ENCODE measurements at places on chromosomes 5 and 9.

DNA sequence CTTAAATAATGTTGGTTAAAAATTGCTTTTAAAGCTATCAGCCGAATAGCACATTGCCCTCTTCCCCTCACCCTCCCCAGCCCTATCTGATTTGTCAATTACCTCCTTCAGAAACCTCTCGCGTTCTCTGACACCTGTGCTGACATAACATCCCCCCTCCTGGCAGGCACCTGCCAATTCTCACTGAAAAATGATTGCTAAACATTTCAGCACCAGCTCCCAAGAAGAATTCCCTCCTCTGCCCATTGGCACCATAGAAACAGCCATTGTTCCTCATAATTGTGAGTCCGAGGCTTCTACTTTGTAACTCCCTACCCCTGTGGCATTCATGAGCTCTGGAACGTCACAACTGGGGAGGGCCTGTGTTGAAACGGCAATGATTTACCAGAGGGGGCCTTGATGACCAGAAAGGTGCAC, 20.2 kb downstream of the CDH6 start:
- DNase-seq, result no peak

DNA sequence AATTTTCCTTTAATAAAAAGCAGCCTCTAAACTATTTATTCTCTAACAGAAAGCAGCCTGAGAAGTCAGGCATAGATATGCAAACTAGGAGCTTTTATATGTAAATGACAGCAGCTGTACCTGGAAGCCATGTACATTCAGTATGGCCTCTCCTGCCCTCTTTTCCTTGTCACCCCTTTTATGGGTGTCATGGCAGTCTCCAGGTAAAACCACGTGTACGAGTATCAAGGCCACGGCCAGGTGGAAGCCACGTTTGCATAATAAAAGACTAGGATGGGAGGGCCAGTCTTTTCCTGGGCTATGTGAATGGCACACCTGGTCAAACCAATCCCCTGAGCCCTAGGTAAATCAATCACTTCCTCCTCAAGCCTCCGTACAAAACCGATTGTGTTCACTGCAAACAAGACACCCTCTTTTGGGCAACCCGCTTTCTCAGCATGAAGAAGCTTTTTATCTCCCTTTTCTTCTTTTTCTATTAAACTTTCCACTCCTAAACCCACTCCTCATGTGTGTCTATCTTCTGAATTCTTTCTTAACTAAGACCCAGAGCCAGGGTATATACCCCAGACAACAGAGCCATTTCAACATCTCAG, 419.5 kb upstream of the CTNND2 start:
- DNase-seq, result no peak

DNA sequence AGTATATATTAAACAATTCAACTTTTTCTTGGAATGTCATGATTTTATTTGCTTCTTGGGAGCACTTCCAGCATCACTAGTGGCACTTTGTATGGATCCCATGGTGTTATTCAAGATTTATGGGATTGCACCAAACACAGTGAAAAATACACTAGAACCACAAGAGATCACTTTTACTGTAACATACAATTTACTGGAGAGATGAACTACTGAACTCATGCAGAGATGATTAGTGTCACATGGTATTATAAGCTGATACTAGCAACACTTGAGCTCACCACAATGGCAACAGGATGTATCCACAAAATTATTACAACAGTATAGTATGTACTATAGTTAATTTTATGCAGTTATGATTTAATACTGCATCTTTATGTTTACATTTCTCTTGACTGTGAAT, 16.3 kb upstream of the SLC36A2 start:
- no peak for DNase-seq

DNA sequence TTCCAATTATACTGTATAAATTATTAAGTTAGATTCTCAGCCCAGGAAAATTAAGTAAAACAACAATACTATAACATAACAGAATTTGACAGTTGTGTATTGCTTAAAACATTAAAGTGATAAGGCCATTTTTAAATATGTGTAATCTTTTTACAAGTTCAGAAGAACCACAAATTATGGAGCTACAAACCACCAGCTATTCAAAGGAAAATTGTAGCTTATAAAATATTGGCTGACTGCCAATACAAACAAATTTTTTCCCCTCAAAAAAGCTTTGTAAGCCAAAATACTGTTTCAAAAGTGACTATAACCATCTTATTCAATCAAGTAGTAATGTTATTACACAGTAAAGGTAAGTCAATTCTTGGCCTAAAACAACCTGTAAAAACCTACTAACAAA, 21.9 kb downstream of the STRBP start:
- DNase-seq, result no peak

- DNase-seq, result no peak
Measured at GRCh38 chr5:31324842-31325241, 131.4 kb downstream of the CDH6 start.

DNA sequence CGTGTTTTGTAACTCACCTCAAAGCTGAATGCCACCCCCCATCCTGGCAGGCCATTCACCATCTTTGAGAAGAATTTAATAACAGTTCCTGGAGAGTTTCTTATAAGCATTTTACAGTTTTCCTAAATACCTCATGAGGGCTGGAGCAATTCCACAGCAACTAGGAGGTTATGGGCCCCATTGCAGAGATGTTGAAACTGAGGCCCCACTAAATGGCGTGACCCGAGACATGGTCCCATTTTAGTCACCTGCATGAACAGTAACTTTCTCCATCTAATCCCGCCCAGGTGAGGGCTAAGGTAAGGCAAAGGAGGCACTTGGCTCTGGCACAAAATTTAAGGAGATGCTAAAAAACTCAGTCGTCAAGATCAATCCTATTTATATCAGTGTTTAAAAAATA, 77.5 kb downstream of the PPARGC1B start:
- no peak for DNase-seq

- DNase-seq, result no peak
Measured at GRCh38 chr5:114327987-114328386, 33.9 kb upstream of the KCNN2 start.

DNA sequence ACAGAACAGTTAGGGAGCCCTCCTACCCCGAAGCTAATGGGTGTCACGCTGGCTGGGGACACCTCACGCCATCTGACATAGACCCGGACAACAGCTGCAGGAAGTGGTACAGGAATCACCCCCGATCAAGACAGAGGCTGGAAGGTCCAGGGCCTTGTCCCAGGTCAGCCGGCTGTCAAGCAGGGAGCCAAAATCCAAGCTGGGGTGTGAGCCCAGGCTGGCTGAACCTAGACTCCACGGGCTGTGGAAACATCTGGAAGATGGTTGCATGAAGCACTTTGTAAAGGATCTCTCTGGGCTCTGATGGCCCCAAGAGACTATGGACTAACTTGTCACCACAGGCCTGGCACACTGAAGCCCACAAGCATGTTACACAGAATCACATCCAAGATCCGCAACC, 68.9 kb upstream of the STXBP1 start:
- DNase-seq, result no peak

GRCh38 chr5:122668552-122668951, 106.3 kb upstream of the SNX2 start:
- no peak for DNase-seq

DNA sequence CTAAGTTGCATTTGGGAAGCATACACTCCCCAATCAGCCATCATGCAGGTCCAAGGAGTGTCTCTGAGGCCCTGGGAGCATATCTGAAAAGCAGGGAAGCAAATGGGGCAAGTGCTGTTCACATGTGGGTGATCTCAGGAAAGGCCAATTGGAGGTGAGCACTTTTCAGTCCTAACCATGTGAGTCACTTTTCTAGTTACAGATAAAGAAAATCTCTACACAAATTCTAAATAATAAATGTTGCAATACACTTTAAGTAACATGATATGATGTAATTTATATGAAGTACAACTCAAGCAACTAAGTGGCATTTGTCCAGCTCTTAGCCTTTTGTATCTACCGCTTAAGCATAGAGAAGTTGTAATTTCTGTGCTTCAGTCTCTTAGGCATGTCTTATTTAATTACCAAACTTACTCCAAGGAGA, 18.4 kb downstream of the ADAMTS16 start:
- no peak for DNase-seq

GRCh38 chr9:93577078-93577974, 942 bp downstream of the PHF2 start:
- peak; percentile 81 for DNase-seq

GRCh38 chr9:70945301-70945700, 176.1 kb downstream of the TRPM3 start:
- DNase-seq, result no peak

DNA sequence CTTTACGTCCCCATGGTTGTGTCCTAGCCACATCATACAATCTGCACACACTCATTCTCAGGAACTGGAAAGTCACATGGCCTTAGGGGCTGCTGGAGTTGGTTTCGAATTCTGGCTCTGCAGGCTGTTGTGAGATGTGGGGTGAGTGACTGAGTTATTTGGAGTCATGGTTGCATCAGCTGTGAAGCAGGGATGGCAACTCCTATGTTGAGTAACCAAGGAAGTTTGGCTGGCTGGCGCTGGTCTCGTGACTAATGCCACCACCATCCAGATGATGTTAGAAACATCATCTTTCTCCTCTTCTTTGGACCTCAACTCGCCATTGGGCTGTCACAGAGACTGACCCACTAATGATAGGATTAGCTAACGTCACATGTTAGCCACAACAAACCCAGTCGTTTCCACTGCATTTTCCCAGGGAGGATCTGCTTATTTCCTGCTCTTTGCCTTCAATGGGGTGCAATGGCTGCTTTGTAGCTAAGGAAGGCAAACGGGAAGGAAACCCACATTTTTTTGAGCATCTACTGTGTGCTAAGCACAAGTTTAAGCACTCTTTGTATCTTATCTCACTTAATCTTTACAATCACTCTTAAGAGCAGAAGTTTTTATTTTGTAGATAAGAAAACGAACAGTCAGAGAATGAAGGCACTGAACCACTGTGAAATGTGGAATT, 78.1 kb upstream of the UBTD2 start:
- DNase-seq, result no peak

GRCh38 chr5:8641786-8642505, 773.0 kb downstream of the MTRR start:
- DNase-seq, result no peak

- no peak for DNase-seq
Measured at GRCh38 chr5:88142886-88143692, 125.6 kb downstream of the TMEM161B start.

DNA sequence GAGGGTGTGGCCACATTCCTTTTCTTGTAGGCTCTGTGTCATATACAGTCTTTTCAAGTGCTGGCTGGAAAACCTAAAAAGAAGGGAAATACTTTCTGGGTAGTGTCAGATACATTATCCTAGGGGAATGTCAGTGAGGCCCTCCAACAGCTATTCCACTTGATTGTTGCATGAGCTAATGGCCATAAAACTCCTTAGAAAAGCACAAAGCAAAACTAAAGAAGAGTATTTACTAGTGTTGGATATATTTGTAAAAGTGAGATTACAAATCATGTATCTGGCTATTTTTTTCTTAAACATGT, 829 bp downstream of the ANXA1 start:
- DNase-seq, result no peak

DNA sequence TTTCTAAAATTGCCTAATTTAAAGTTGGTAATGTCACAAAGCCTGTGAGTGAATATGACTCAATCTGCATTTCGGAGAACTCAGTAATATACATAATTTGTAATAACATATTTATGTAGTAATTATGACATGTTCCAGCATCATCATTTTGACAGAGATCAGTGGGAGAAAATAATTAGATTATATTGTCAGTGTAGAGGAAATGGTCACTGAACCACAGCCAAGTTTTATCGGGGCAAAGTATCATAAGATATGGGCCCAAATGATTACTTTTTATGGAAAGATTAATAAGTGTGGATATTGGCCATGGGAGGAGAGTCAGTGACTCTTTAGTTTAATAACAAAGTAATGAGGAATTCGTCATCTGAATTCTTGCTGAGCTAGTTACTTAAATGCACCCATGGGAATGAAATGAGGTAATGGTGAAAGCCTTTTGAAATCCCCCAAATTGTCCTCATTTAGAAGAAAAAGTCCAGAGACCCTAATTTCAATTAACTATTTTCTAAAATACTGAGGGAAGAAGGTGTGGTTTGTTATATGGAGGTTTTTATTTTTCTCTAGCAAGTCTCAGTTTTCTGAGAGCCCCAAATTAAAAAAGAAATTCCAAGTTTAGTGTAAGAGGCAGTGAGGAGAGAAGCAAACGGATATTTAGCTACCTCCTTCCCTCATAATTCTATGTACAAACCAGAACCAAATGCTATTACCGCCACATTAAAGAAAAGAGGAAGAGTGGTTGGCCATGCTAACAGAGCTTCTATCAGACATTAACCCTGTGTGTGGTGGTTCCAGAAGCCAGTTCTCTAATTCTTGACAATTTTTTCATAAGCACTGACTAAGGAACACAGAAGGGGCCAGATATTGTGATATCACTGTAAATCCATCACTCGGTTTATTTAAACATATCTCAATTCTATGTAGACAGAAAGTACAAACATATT, 37.7 kb upstream of the MRPS30 start:
- DNase-seq, result no peak

DNA sequence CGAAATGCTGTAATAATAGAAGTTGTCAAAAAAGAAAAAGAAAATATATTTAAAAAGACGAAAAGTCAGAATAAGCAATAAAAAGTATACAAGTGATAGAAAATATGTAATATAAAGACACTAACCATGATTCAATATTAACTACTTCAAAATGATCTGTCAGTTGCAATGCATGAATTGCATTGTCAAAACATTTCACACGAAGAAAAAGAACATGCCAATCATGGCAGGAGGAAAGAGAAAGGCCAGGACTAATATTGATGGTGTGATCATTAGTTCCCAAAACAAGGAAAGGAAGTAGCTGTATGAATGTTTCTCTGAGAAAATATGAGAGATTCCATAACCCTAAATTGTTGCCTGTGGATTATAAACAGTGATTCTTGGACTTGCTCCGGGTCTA, 7.4 kb upstream of the GRAMD2B start:
- DNase-seq, result no peak

- no peak for DNase-seq
Measured at GRCh38 chr5:92561411-92561959, 1019.5 kb downstream of the NR2F1-AS1 start.

DNA sequence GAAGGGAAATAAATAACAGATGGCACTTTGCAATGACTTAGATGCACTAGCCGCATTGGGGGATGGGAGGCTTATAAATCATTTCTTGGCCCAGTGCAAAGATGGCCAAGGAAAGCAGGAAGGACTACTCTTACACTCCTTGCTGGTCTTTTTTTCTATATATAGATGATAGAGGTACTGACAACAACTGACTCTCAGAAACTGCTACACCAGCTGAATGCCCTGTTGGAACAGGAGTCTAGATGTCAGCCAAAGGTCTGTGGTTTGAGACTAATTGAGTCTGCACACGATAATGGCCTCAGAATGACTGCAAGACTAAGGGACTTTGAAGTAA, 1.7 kb downstream of the CCNG1 start:
- no peak for DNase-seq
